ENCODE measurements at places on chromosomes 1 and 21.

DNA sequence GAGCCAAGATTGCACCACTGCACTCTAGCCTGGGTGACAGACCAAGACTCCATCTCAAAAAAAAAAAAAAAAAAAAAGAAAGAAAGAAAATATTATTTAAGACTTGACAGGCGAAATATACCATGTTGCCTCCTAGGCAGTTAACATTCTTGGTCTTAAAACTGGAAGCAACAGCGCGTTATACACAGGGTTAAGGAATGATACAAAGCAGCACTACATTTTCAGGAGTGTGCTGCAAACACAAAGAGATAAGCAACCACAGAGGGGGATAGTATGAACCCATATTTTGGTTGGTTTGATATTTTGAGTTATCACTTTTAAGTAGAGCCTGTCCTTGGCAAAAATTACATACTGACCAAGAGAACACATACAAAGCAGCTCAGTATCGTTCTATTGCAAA is 25.1 kb downstream of the USP24 start:
- DNase-seq, result no peak

- no peak for DNase-seq
Measured at GRCh38 chr1:85330214-85330631, 53.8 kb upstream of the BCL10 start.

DNA sequence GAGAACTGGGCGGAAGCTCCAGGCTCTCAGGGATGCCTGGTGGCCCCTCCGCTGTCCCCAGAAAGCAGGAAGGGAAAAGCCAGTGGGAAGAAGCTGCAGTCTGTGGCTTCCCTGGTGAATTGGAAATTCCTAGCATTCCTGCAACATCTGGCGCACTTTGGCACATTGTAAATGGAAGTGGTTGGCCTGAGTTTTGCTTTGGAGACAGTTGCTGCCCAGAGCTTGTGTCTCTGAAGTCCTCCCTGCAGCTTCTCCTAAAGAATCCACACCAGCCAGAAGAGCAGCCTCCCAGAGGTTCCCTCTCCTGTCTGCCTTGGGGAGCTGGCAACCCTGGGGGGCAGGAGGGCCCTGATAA is 48.2 kb downstream of the ARHGEF10L start:
- no peak for DNase-seq

DNA sequence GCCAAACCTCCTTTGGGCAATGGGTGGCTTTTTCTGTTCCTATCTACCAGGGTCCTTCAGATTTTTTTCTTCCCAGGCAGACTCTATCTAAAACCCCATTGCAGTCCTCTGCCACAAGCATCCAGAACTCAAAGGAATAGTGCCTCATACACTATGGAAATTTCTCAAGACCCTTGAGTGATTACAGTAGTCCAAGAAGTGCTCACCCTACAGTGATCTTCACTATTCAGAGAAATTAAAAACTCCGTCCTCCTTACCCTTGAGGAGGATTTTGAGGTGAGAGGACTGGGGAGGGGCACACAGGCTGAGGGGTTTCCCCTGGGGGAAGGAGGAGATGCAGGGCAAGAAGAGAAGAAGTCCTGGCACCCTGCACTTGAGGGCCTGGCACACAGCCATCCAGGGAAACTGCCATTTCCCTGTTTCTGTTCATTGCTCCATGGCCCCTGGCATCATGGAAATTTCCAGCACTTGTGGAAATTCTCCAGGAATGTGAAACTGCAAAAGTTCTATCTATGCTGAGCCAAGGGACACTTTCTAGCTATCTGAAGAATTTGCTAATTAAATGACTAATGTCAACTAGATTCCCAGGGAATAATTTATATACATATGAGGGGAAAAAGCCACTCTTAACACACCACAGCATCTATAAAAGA is 102.5 kb upstream of the ATP1B1 start:
- DNase-seq, result no peak

DNA sequence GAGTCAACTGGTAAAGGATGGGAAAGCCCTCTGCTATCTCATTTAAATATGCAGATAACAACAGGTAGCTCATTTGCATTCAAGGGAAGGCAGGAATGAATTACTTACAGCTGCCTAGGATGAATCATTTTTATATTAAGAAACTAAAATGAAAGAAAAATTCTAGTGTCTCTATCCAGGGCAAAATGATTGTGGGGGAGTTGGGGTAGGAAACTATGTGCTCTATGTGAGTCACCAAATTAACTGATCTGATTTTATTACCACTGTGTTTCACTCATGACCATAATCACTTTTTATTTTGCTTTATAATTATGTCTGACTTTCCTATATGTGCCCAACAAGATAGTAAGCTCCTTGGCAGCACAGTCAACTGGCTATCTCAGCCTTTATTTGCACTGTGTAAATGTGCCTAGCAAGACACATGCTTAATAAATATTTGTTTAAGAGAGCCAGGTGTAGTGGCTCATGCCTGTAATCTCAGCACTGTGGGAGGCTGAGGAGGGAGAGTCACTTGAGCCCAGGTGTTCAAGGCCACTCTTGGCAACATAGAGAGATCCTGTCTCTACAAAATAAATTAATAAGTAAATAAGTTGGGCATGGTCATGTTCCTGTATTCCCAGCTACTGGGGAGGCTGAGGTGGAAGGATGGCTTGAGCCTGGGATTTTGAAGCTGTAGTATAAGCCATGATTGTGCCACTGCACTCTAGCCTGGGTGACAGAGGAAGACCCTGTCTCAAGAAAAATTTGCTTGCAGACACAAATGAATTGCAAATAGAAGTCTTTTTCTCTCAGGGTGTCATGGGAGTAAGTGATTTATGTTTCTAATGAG is 84.1 kb downstream of the SPAG17 start:
- DNase-seq, result no peak

DNA sequence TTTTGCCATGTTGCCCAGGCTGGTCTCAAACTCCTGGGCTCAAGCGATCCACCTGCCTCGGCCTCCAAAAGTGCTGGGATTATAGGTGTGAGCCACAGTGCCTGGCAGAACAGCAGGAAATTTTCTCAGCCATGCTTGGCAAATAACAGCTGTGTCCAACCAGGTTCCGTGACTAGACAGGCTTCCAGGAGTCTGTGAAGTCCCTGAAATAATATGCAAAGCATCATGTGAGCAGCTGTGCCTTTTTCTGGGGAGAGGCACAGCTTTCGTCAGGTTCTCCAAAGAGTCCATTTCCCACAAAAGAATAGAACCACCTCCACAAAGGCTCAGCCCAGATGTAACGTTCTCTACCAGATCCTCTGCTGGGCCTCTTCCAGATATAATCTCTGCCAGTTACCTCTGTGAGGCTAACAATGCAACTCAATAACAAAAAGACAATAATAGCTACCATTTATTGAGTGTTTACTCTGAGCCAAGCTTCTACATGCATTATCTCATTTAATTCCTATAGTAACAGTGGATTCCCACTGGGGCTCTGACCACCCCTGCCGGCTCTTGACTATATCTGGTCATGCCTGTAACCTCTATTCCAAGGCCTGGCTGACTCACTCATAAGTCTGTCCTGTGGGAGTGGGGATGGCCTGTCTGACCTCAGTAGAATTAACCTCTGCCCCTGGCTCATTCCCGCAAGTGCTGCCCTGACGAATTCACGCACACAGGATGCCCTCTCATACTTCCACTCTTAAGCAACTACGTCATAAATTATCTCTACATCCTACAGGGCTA is 4.0 kb upstream of the NKAIN1 start:
- no peak for DNase-seq

Measured in activated CD4-positive, alpha-beta T cell treated with anti-CD3 and anti-CD28 coated beads for 1 hour (primary cell).